ENCODE measurements at places on chromosomes 16 and 17.

DNA sequence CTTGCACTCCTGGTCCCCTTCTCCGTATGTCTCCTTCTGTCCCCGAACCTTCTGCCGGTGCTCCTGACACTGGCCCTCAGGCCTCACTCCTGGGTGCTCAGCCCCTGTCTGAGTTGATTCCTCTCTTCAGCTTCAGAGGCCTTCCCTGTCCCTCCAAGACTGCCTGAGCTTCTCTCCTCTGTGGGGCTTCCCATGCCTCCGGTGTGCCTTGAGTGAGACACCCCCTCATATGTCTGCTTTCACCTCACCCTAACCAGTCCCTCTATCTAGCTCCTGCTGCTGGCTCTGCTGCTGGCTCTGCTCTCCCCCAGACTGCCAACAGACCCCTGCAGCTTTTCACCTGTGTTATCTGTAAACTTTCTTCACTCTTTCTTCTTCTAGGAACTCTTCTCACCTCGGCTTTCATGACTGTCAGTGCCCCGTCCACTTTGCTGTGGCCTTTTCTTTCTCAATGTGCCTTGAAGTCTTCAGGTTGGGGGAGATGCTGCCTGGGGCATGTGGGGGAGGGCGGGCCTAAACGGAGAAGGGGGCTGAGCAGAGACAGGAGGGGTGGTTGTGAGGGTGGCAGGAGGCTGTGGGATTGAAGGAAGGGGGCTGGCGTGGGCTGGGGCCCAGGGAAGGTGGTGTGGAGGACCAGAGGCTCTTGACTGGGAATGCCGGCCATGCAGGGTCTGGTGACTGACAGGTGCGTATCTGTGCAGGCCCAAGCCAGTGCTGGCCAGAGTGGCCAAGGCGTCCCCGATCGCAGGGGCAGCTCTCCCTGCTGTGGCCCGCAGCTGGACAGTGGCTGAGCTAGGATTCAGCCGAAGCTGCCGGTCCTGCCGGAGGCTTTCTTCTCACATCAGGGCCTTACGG is 81.3 kb downstream of the METRNL start:
- DNase-seq: no peak

- DNase-seq: no peak
These were observed 19.9 kb upstream of the SIAH1 start for GRCh38 chr16:48405153-48405552.

- DNase-seq: peak; percentile 25
These were observed at the start of gene GUCY2D for GRCh38 chr17:8001976-8002720. Gene GUCY2D (plus strand): TSS chr17:8002615. CDS start chr17:8003048, 433 bp downstream.

DNA sequence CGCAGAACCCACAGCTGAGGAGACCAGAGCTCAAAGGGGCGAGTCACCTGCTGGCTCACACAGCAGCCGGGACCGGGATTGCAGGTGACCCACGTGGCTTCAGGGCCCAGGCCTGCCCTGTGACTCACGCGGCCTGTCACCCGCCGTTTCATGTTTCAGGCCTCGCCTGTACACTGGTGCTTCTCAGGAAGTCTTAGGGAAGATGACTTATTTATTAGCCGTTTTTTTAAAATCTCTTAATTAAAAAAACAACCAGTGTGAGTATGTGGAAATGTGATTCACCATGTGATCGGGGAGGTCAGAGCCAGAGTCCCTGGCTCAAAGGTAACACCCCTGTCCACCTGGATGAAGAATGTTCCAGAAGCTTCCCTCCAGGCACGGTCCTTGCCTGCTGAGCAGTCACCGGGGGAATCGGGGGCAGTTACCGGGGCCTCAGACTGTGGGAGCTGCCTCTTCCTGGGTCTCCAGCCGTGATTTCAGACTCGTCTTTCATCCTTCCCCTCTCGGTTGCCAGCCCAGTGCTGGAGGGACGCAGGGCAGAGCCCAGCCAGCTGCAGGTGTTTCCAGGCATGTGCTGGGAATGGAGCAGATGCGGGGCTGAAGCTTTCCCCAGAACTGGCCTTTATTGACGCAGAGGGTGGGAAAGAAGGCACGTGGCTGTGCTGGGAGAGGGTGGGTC is 49.3 kb downstream of the CMIP start:
- DNase-seq: peak; percentile 44

GRCh38 chr16:27650073-27650701 is 100.2 kb downstream of the KATNIP start:
- DNase-seq: no peak

DNA sequence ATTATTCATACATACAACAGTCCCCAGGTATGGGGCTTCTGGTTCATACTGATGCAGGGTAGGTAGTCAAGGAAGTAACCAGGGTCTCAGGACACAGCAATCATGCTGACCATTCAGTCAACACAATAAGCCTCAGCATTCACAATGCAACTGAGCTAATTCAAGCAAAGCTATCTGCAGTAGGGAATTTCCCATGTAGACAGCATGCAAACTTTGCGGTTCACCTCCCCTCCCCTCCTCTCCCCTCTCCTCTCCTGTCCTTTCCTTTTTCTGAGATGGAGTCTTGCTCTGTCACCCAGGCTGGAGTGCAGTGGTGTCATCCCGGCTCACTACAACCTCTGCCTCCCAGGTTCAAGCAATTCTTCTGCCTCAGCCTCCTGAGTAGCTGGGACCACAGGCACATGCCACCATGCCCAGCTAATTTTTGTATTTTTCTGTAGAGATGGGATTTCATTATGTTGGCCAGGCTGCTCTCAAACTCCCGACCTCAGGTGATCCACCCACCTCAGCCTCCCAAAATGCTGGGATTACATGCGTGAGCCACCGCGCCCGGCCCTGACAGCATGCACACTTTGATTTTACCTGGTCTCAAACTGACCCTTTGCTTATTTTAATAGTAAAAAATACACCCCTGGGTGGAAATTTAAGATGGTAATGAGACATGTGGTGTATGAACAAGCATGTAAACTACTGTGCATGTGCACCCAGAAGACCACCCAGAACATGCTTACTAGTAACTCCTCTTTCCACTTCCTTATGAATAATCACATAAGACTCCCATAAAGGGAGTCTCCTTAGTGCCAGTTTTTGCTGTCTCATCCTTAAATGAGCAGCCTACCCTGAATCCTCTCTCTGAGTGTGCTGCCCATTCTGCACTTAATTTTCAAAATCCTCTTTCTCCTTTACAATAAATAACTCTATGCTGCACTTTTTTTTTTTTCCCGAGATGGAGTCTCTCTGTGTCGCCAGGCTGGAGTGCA is 9.3 kb upstream of the RNF135 start:
- no peak for DNase-seq

DNA sequence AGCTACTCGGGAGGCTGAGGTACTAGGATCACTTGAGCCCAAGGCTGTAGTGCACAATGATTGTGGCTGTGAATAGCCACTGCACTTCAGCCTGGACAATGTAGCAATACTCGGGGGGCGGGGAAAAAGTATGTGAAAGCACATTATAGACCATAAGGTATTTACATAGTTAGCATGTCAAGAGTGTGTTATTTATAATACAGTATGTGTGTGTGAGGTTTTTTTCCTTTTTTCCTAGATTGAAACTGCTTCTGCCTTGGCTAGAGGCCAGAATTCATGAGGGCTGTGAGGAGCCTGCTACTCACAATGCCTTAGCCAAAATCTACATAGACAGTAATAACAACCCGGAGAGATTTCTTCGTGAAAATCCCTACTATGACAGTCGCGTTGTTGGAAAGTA is 30.5 kb downstream of the PTRH2 start:
- DNase-seq: no peak

GRCh38 chr17:14739656-14740431 is 439.0 kb downstream of the HS3ST3B1 start:
- no peak for DNase-seq

GRCh38 chr16:23294260-23294659 is 7.8 kb upstream of the SCNN1B start:
- no peak for DNase-seq

All from CD4-positive, alpha-beta T cell treated with Interferon gamma for 1 hour (primary cell).